ENCODE measurements at places on chromosomes 13 and 19. TPM values are rescaled to one million over a fixed set of nuclear protein-coding genes. Genes with fewer than 3 reads are reported as not detected.

The GPALPP1 gene
- 21.3 TPM for total RNA-seq

The OR4F17 gene
- total RNA-seq: not detected

The LILRB4 gene
- total RNA-seq: not detected

DNA sequence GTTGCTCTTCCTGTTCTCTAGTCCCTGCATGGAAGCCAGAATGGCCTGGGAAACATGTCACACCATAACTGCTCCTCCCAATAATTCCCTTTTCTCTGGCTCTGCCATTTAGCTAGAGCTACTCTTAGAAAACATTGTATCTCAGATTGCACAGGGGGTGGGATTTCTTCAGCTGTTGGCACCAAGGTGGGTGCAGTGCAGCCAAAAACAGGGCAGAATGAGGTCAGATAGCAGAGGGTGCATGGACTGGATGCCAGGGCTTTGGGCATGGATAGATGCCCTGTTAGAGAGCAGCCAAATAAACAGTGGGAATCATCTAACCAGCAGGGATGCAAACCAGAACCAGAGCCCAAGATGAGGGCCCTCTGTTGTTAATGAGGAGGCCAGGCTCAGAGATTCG is 4.9 kb upstream of the AMER2 start:
- H3K4me3 ChIP-seq: no peak overlapping the region
- no peak overlapping the region for H3K27ac ChIP-seq
- H3K4me1 ChIP-seq: no peaks in the 10 kb centered on the region
- no peak for DNase-seq
- H3K36me3 ChIP-seq: no peaks in the 10 kb centered on the region

GRCh38 chr19:52722062-52723003 is 12.5 kb downstream of the ZNF611 start:
- H3K4me3 ChIP-seq: no peak overlapping the region
- H3K4me1 ChIP-seq: no peaks in the 10 kb centered on the region
- no peaks in the 10 kb centered on the region for H3K27me3 ChIP-seq

DNA sequence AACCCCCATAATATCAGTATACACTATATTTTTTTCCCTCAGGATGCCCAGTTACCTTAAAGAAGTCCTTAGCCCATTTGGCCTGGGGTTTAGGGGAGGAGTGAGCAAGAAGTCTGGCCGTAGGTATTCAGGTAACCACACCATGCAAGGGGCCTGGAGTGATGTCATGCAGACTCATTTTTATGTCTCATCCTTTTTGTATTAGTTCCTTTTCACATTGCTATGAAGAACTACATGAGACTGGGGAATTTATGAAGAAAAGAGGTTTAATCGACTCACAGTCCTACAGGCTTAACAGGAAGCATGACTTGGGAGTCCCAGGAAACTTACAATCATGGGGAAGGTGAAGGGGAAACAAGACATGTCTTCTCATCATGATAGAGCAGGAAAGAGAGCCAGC is 12.2 kb downstream of the TPP2 start:
- peaks cover 14% of the 10 kb centered on the region for H3K36me3 ChIP-seq
- no peak for DNase-seq
- H3K27ac ChIP-seq: no peak overlapping the region
- H3K4me1 ChIP-seq: peaks cover 5% of the 10 kb centered on the region

DNA sequence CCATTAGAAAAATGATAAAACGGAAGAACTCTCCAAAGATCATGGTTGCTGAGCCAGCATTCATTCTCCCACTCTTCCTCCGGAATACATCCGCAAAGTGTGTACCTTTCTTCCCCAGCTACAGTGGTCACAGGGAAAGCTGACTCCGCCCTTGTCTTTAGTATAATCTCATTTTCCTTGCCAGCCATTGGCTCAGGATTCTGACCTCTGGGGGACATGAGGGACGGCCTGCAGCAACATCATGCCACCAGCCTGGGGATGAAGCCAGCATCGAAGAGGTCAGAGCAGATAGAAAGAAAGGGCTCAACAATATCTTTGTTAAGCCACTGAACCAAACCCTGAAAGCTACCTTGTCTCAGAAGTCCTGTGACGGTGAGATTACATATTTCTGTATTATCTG is 46.3 kb upstream of the TPP2 start:
- no peak for DNase-seq
- no peaks in the 10 kb centered on the region for H3K27me3 ChIP-seq
- no peak overlapping the region for H3K4me3 ChIP-seq
- no peaks in the 10 kb centered on the region for H3K36me3 ChIP-seq
- H3K27ac ChIP-seq: no peak overlapping the region

DNA sequence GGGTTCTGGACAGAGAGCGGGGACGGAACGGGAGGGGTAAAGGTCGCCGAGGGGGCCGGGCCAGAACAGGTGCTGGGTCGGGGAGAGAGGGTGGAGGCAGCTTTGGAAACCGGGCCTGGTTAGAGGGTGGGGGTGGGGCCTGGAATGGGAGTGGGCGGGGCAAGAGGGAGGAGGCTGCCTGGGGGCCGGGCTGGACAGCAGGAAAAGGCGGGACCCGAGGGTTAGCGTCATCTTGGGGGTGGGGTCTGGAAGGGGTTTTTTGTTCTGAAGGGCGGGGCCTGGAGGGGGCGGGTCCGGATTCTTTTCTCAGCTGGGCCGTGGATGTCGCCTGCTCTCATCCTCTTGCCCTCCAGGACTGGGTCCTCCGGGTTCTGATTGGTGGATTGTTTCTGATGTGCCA is 4.3 kb upstream of the ZNF813 start:
- no peak overlapping the region for H3K27ac ChIP-seq
- no peaks in the 10 kb centered on the region for H3K4me1 ChIP-seq
- no peak overlapping the region for H3K4me3 ChIP-seq
- DNase-seq: no peak

DNA sequence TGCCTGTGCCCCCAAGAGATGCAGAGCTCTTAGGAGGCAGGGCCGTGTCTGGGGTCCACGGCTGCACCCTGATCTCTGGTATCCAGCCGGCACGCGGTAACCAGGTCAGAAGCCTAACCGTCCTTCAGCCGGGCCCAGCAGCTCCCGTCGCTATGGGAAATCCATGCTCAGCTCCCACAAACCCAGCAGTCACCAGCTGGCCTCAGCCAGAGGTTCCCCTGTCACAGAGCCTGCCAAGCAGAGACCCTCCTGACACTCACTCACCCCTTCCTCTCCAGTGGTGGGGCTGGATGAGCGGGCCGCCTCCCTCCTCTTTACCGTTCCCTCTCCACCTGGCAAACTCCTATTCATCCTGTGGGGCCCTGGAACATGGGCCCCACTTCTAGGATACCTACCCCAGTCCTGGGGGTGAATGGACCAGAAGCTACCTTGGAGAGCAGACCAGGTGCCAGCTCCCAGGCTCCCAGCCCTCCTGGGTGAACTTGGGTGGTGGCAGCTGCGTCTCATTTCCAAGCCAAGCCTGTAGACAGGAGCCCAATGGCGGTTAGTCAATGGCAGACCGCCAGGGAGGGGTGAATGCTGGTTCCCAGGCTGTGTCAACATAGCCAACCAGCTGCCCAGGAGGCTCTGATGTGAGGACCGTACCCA is 21.4 kb upstream of the TCF3 start:
- no peaks in the 10 kb centered on the region for H3K36me3 ChIP-seq
- no peak for DNase-seq
- no peaks in the 10 kb centered on the region for H3K27me3 ChIP-seq
- no peak overlapping the region for H3K4me3 ChIP-seq
- peak overlapping the region; percentile 60 for H3K27ac ChIP-seq

- peaks cover 6% of the 10 kb centered on the region for H3K36me3 ChIP-seq
- no peak for DNase-seq
- H3K4me3 ChIP-seq: peak overlapping the region; percentile 41
- H3K27me3 ChIP-seq: no peaks in the 10 kb centered on the region
Measured at GRCh38 chr19:35902870-35903475, 644 bp downstream of the HCST start.

GRCh38 chr19:35342430-35342829 is 5.3 kb upstream of the FFAR1 start:
- no peak overlapping the region for H3K4me3 ChIP-seq
- no peak for DNase-seq
- no peaks in the 10 kb centered on the region for H3K4me1 ChIP-seq
- no peaks in the 10 kb centered on the region for H3K36me3 ChIP-seq
